ENCODE measurements at places on chromosomes 7 and 10. TPM values are rescaled to one million over a fixed set of nuclear protein-coding genes. Genes with fewer than 3 reads are reported as not detected.

EMX2 gene
- not detected for total RNA-seq

XRCC2 gene
- total RNA-seq, result 6.9 TPM

SYT15B gene
- total RNA-seq, result not detected

IGF2BP3 gene
- 69.7 TPM for total RNA-seq

ADCK2 gene
- total RNA-seq, result 26.3 TPM

TMEM229A gene
- not detected for total RNA-seq

ACTR3C gene
- total RNA-seq, result 0.68 TPM

CHAT gene
- not detected for total RNA-seq

SUGCT gene
- 17.0 TPM for total RNA-seq
